Stimulated activated CD4-positive, alpha-beta T cell treated with anti-CD3 and anti-CD28 coated beads, TNF-alpha, amount 100 ng/mL, for 48 hours (primary cell): ENCODE measurements at places on chromosomes 13 and 19.

DNA sequence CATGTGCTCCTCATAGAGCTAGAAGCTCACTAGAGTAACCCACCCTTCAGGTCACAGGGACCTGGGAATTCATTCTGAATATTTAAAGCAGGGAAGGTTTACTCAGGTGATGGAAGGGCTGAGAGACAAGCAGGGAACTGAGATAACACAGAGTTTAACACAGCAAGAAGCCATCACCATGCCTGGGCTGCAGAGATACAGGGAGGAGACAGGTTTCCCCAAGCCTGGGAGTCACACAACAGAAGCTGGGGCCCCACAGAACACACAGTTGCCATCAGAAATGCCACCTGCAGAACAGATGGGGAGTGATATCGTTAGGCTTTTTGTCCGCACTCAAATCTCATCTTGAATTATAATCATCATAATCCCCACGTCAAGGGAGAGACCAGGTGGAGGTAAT, 7.9 kb upstream of the CYSLTR2 start:
- no peak for DNase-seq

GRCh38 chr19:15330801-15331418, 1.4 kb downstream of the BRD4 start:
- no peak for DNase-seq

DNA sequence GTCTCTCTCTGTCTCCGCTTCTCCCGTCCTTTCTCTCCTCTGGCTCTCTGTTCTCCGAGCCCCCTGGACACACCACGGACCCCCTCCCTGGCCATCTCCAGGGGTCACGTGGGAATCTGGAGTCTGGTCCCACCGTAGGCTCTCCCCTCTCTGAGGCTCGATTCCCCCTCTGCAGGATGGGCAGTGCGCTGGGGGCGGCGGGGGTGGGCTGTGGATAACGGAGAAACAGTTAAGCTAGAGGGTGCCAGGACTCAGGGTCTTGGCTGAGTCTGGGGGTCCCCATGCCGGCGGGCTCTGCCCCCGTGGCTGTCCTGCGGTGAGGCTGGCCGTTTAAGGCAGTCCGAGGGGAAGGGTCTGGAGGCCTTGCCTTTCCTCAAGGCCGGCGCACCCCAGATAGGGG, 462 bp upstream of the MEIS3 start:
- DNase-seq: no peak

DNA sequence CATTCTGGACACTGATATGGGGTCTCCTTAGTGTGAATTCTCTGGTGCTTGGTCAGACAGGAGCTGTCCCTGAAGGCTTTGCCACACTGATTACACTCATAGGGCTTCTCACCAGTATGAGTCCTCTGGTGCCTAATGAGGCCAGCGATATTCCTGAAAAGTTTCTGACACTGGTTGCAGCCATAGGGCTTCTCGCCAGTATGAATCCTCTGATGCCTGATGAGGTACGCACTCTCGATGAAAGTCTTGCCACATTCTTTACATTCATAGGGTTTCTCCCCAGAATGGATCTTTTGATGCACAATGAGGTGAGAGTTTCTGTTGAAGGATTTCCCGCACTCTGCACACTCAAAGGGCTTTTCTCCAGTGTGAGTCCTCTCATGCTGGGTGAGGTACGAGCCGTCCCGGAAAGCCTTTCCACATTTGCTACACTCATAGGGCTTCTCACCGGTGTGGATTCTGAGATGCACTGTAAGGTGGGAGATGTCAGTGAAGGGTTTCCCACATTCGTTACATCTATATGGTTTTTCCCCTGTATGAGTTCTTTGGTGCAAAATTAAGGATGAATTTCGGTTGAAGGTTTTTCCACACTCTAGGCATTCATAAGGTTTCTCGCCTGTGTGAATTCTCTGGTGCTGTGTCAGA, 22.4 kb downstream of the ZNF329 start:
- DNase-seq: no peak
